ENCODE measurements at places on chromosomes 4 and X. TPM values are rescaled to one million over a fixed set of nuclear protein-coding genes. Genes with fewer than 3 reads are reported as not detected.

DNA sequence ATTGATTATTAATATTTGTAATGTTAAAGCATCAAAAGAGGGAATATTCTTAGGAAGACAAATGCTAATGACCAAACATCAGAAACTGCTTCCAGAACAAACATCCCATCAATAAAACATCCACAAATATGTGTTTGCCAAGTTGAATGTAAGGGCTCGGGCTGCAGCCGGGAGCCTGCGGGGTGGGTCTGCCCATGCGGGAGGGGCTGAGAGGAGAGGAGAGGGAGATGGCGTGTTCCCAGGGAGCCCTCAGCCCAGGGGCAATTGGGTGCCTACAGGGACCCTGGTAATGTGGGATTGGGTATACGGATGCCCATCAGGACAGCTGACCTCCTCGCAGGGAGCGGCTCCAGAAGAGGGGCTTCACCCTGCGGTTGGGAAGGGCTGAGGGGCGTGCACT is 38.4 kb upstream of the PSAPL1 start:
- DNase-seq: no peak

DNA sequence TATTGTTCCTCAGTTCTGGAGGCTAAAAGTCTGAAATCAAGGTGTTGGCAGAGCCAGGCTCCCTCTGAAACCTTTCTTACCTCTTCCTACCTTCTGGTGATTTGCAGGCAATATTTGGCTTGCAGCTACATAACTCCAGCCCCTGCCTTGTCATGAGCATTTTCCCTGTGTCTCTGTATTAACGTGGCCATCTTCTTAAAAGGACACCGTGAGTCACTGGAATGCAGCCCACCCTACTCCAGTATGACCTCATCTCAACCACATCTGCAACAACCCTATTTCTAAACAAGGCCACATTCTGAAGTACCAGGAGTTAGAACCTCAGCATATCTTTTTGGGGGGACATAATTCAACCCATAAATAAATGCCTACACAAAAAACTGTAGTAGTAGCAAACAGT is 40.7 kb downstream of the FANCB start:
- no peak for DNase-seq

Gene PDE6B
- total RNA-seq: 5.5 TPM

DNA sequence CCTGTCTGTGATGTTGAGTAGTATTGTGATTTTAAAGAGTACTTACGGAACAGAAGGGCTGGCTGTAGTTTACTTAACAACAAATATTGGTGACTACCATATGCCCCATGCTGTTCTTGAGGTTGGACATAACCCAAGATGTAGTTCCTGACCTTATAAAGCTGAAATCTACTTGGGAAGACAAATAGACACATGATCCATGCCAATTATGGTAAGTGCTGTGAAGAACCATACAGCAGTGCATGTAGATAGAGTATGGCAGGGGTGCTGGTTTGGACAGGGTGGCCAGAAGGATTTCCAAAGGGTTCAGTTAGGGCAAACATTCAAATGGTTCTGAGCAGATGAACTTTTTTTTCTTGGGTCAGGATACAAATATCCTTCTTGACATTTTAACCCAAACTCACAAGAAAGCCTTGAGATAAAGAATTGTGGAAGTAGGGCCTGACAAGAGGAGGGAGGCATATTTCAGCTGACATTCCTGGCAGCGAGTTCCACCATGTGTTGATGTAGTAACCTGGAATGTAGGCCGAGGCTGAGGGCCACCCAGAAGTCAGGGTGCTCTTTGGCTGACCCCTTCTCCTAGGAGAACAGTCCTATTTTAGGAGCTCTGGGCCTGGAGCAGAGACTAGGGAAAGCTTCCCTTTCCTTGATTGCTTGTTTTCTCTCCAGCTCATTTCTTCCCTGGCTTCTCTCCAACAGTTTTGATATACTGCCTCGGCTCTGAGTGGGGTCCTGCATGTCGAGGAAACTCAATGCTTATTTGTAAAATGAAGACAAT is 74.2 kb downstream of the FREM3 start:
- no peak for DNase-seq

- no peak for DNase-seq
Observed at GRCh38 chrX:70293621-70294020, 3.7 kb downstream of the KIF4A start.

DNA sequence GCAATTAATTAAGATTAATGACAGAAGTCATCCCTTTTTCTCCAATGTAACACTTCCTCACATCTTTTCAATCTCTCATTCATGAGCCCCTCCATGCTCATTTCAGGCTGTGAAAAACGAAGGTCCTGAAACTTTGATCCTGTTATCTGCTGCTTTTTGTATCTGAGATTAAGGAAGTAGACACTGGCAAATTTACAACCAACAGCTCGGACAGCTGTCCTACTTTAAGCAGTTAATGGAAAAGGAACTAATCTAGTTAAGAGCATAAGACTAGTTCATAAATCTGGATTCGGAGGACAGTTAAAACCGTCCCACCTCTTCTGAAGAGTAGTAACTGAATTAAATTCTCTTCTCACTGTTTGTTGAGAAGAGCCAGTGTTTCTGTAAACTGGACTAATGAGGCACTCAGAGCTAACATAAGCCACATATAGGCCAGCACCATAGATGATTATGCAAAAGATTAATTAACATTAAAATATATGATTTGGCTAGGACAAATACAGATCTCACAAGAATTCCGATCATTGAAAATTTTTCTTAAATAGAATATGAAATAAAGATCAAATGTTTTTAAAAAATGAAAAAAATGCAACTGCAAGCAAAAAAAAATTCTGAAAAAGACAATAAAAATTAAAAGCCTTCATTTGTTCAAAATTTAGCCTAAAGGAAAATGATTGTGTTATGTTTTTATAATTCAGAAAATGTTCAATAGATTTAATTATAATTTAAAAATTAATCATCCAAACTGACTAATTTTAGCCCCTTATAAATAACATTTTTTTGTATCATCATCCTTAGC is 114.4 kb downstream of the ANTXR2 start:
- no peak for DNase-seq

Gene UBE2A
- total RNA-seq: 34.1 TPM

Gene G3BP2
- 94.6 TPM for total RNA-seq

GRCh38 chr4:77493829-77494551 is 111.6 kb upstream of the CXCL13 start:
- DNase-seq: no peak

Gene PPM1K
- total RNA-seq: 40.8 TPM

Gene NBDY
- 19.4 TPM for total RNA-seq

- no peak for DNase-seq
Observed at GRCh38 chr4:119080721-119081541, 54.7 kb upstream of the MYOZ2 start.

Data from esophagus muscularis mucosa (tissue), 4 donors.